AG04450 (cell line): ENCODE measurements at places on chromosomes 5 and 9. TPM values are rescaled to one million over a fixed set of nuclear protein-coding genes. Genes with fewer than 3 reads are reported as not detected.

- no peak for DNase-seq
Observed at GRCh38 chr5:2996248-2996647, 244.8 kb upstream of the IRX2 start.

DNA sequence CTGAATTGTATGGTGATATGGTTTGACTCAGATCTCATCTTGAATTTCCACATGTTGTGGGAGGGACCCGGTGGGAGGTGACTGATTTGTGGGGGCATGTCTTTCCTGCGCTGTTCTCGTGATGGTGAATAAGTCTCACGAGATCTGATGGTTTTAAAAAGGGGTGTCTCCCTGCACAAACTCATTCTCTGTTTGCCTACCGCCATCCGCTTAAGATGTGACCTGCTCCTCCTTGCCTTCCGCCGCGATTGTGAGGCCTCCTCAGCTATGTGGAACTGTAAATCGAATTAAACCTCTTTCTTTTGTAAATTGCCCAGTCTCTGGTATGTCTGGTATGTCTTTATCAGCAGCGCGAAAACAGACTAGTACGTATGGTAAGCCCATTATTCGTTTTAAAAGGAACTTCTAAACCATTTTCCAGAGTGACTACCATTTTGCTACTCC, 48.7 kb downstream of the SLC36A1 start:
- DNase-seq, result no peak

GRCh38 chr5:177317959-177318377, 6.3 kb upstream of the MXD3 start:
- peak; percentile 63 for DNase-seq

PCDHGA11 gene
- 7.5 and 7.7 TPM in 2 replicates for polyA plus RNA-seq

ANKRD33B gene
- 4.6 and 4.8 TPM in 2 replicates for polyA plus RNA-seq

DNA sequence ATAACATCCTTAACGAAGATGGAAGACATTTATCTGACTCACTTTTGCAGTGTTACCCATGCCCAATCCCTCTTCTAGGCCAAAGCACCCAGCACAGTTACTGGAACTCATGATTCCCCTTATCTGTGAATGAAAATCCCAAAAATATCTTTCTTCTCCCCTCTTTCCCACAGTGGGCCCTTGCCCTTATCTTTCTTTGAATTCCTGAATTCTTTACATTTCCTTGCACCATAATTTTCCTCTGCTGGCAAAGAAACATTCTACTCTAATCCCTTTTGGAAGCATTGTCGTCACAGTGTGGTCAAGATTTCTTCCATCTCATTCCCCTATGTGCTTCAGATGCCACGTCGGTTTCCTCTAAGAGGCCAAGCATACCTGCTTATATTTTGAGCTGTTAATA, 135.9 kb upstream of the LIFR start:
- no peak for DNase-seq

- no peak for DNase-seq
Observed at GRCh38 chr5:113435575-113435974, 786 bp upstream of the TSSK1B start.

FOXD4L3 gene
- polyA plus RNA-seq, result not detected in 2 replicates
